ENCODE measurements at places on chromosomes 1 and 21. TPM values are rescaled to one million over a fixed set of nuclear protein-coding genes. Genes with fewer than 3 reads are reported as not detected.

Gene CAPN9
- 8.7 TPM for total RNA-seq

Gene CDK11A
- total RNA-seq = 59.4 TPM

- no peaks in the 10 kb centered on the region for H3K36me3 ChIP-seq
- no peaks in the 10 kb centered on the region for H3K27me3 ChIP-seq
- H3K4me1 ChIP-seq = peaks cover 6% of the 10 kb centered on the region
- DNase-seq = no peak
- no peak overlapping the region for H3K4me3 ChIP-seq
Measured at GRCh38 chr1:210499956-210500355, 171.3 kb downstream of the HHAT start.

DNA sequence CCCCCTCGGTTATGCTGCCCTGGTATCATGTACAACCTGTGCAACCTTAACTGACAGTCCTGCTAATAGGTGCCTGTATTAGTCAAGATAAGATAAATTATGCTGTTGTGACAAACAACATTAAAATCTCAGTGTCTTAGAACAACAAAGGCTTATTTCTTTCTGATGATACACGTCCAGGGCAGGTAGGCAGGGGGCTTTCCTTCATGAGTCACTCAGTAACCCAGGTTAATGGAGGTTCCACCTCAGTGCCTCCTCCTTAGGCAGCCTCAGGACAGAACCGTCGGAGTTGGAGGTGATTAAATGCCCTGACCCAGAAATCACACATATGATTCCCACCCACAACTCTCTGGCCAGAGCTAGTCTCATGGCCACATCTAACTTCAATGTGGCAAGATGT, 94.6 kb upstream of the CASZ1 start:
- peaks cover 31% of the 10 kb centered on the region for H3K4me1 ChIP-seq
- DNase-seq = no peak
- H3K27me3 ChIP-seq = peaks cover 5% of the 10 kb centered on the region

- H3K4me1 ChIP-seq = peaks cover 36% of the 10 kb centered on the region
- H3K27ac ChIP-seq = peak overlapping the region; percentile 56
- H3K36me3 ChIP-seq = peaks cover 3% of the 10 kb centered on the region
- H3K27me3 ChIP-seq = no peaks in the 10 kb centered on the region
Measured at GRCh38 chr1:153629971-153630370, 1.7 kb downstream of the S100A1 start.

DNA sequence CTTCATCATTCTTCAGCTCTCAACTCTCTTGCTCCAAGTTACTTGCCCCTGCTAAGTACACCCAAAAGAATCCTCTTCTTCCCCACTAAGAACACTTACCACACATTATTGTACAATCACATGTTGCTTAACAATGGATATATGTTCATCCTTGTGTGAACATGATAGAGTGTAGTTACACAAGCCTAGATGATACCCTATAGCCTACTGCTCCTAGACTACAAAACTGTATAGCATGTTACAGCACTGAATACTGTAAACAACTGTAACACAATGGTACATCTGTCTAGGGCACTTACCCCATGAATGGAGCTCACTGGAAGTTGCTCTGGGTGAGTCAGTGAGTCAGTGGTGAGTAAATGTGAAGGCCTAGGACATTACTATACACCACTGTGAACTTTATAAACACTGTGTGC, 77.4 kb downstream of the RERE start:
- no peak for DNase-seq
- no peak overlapping the region for H3K4me3 ChIP-seq
- H3K27ac ChIP-seq = no peak overlapping the region
- H3K27me3 ChIP-seq = no peaks in the 10 kb centered on the region
- H3K36me3 ChIP-seq = peaks cover 17% of the 10 kb centered on the region

DNA sequence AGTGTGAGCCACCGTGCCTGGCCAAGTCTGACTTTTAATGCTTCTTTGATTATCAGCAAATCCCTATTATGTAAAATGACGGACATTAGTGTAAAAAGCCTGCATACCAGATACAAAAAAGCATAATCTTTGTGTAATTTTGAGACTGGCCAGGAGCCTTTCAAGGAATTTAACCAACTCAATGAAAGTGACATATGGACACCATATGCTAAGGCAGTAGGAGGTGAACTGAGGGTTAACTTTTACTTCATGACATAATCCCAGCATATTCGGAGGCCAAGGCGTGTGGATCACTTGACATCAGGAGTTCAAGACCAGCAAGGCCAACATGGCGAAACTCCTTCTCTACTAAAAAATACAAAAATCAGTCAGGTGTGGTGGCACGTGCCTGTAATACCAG, 94.6 kb downstream of the EIF4G3 start:
- H3K4me3 ChIP-seq = no peak overlapping the region
- DNase-seq = no peak
- H3K27ac ChIP-seq = peak overlapping the region; percentile 83
- peaks cover 2% of the 10 kb centered on the region for H3K4me1 ChIP-seq

Measured in progenitor cell of endocrine pancreas (in vitro differentiated cells).